ENCODE measurements at places on chromosomes 2 and 18.

DNA sequence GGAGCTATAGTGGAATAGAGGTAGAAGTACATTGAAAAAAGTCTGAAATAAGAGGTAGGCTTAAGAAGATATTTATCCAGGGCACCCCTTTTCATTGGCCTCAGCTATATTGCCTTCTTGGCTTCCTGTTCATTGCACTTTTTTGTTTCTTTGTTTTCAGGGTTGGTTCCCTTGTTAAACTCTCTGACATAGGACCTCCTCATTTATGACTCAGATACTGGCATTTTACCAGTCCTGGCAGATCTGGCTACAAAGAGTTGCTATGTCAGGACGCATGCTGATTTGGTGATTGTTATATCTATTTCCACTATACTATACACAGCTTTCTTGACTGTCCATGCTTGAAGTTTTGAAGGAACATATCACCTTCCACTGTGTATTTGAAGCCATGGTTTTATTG is 60.0 kb downstream of the GCA start:
- DNase-seq: no peak

DNA sequence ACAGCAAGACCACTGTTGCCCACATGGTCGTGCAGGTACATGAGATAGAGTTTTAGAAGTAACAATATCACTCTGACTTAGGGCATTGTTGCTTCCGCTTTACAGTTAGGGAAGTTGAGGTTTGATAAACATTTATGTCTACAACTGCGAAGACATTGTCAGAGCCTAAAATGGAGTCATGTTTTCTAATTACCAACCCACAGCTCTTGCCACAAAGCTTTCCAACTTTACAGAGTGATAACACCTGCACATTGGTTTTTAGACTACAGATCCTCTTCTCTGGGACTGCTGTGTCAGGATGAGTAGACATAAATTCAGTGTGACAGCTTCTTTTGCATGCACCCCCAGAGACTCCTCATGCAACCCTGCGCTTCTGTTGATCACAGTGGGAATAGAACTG is 119.0 kb downstream of the FEZ2 start:
- no peak for DNase-seq

- DNase-seq: no peak
Measured at GRCh38 chr18:73023975-73024374, 156.2 kb upstream of the NETO1 start.

GRCh38 chr2:51998890-51999289 is 967.0 kb upstream of the NRXN1 start:
- no peak for DNase-seq

- DNase-seq: no peak
Measured at GRCh38 chr2:241111440-241111805, 9.3 kb upstream of the MTERF4 start.

GRCh38 chr2:96423828-96424227 is 81.3 kb downstream of the NEURL3 start:
- no peak for DNase-seq

- DNase-seq: no peak
Measured at GRCh38 chr2:72961853-72962468, 44.6 kb downstream of the EMX1 start.

- DNase-seq: no peak
Measured at GRCh38 chr2:102789349-102790090, 27.7 kb downstream of the TMEM182 start.

DNA sequence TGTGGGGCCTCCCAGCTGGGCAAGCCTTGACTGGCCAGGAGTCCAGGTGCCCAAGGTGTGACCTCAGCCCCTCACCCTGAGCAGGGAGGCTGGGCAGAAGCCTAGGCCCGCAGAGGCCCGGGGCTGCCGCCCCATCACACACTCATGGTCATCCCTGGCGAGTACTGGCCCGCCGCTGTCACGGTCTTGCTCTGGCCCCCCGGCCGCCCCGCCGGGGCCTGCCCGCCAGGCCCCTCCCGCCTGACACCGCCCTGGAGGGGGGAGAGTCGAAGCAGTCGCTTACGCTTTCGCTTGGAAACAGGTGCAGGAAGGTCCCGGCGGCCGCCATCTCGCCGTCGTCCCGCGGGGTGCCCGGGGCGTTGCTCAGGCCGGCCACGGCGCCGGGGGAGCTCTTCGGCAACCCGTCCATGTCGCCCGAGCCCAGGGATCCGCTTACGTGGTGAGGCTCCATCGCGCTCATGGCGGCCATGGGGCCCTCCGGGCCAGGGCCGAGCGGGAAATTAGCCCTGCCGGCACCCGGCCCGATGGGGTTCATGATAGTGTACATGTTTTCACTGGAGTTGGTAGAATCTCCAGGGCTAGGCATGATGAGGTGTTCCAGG is 26.6 kb upstream of the ANKRD62 start:
- DNase-seq: no peak

DNA sequence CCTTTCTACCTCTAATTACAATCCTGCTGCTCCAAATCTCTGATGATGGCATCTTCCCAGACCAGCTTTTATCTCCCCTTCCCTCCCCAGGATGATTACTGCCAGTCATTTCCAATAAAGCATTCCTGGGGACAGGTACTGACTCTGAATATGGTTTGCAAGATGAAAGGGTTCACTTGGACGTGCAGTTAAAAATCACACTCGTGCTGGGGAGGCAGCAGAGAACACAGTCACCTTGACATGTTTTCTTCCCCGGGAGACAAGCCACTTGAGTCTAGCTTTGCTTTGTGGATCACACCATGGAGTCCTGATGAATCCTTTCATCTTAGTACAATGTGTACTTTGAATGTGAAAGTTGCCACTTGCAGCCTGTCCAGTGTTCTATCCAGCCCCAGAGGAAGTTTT is 175.0 kb downstream of the ALPK2 start:
- DNase-seq: no peak

GRCh38 chr2:214244847-214245246 is 166.0 kb upstream of the VWC2L start:
- no peak for DNase-seq

DNA sequence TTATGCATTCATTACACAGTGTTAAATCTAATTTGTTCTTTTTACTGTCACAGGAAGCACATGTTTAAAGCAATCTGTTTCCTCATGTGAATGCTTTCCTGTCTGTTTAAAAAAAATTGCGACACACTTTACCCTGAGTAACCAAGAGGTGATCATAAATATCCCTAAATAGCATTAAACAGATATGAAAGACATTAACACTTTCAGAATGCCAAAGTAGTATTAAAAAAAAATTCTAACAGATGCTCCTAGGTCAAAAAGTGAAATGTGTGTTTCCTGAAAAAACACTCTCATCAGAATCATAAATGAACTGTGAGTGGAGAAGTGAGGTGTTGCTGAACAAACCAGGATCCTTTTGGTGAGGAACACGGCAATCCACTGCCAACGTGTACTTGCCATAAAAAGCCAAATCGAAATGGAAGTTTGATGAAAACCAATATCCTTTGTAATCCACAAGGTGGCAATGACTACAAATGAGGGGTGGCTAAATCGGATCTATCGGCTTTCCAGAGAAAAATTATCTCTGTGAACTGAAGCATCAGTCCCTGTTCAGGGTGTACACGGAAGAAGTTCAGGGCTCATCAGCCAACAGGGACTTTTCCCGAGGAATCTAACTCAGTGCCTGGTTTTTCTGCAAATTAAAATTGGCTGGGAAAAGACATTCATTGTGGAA is 248.9 kb downstream of the TCF4 start:
- no peak for DNase-seq

- DNase-seq: no peak
Measured at GRCh38 chr2:19219060-19219459, 139.4 kb downstream of the OSR1 start.

GRCh38 chr2:43136876-43137275 is 89.5 kb downstream of the ZFP36L2 start:
- peak; percentile 43 for DNase-seq

DNA sequence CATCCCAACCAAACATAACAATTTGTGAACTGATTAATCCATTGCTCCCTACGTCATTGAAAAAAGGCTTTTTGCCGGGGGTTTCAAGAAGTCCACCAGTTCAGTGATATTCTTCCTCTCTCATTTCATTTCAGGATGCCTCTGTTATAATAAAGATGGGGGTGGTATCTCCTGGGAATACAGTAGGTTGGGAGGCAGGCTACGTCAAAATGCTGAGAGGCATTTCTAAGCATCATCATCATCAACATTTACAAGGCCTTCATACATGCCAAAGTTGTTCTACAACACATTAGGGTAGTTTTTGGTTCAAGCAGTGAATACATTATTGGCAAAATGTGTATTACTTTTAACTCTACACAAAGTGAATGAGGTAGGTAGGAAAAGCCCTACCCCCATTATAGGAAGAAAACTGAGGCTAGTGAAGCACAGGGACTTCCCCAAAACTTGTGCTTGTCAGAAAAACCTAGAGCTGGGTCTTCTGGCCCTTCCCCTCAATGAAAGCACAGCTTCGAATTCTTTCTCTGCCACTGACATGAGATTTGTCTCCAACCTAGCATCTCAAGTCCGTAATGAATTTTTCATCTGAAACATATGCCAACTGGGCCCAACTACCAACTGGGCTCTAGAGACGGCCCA is 11.3 kb downstream of the OSR1 start:
- no peak for DNase-seq

- no peak for DNase-seq
Measured at GRCh38 chr2:164706522-164706921, 85.2 kb upstream of the GRB14 start.

- DNase-seq: no peak
Measured at GRCh38 chr18:57480733-57481132, 45.6 kb downstream of the ONECUT2 start.

- no peak for DNase-seq
Measured at GRCh38 chr2:63878486-63878885, 36.8 kb downstream of the UGP2 start.

DNA sequence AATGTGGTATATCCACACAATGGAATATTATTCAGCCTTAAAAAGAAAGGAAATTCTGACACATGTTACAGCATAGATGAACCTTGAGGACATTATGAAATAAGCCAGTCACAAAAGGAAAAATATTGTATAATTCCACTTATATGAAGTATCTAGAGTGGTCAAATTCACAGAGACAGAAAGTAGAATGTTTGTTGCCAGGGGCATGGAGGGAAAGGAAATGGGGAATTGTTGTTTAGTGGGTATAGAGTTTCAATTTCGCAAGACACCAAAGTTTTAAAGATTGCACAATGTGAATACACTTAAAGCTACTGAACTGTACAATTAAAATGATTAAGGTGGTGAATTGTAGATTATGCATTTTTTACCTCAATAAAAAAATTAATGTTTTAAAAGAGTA is 92.9 kb downstream of the TXNL1 start:
- no peak for DNase-seq

DNA sequence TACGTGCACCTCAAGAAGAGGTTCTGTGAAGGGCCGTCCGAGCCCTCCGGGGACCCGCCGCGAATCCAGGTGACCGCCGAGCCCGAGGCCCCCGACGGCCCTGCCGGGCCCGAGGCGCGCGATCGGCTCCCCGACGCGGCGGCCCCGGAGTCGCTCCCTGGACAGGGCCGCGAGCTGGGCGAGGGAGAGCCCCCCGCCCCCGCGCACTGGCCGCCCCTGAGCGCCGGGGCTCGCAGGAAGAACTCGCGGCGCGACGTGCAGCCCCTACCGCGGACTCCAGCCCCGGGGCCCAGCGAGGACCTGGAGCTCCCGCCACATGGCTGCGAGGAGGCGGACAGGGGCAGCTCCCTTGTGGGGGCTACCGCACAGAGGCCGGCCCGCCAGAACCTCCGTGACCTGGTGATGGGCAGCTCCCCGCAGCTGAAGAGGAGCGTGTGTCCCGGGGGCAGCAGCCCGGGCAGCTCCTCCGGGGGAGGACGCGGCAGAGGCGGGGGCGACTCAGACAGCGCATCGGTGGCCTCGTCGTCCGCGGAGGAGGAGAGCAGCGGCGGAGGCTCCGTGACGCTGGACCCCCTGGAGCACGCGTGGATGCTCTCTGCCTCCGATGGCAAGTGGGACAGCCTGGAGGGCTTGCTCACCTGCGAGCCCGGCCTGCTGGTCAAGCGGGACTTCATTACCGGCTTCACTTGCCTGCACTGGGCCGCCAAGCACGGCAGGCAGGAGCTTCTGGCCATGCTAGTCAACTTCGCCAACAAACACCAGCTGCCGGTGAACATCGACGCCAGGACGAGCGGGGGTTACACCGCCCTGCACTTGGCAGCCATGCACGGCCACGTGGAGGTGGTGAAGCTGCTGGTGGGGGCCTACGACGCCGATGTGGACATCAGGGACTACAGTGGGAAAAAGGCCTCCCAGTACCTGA is 812 bp downstream of the SOWAHC start:
- peak; percentile 4 for DNase-seq

DNA sequence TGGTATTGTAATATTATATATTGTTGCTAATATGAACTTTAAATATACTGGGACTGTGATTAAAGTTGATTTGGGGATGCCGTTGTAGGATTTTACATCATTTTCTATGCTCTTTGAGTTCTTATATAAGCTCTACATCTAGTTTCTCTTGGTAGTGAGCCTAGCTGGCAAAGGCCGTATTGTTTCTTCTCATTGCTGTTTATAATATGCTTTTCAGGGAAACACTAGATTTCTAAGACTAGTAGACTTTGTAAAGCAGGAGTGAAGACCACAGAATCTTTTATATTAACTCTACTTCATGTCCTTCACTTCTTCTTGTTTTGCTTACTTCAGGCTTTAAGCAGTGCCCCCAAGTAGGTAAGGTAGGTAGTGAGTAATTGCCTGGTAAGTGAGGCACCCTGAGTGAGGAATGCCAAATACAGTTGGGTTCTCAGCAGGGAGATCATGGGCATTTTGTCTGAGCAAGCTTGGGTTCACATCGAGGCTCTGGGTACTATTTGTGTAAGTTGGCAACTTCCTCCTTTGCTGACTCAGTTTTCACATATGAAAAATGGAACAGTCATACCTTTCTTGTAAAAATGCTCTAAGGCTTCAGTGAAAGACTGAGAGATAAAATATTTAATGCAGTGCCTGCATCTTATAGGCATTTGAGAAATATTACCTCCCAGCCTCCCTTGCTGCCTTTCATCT is 96.4 kb downstream of the RNF144A start:
- DNase-seq: no peak

DNA sequence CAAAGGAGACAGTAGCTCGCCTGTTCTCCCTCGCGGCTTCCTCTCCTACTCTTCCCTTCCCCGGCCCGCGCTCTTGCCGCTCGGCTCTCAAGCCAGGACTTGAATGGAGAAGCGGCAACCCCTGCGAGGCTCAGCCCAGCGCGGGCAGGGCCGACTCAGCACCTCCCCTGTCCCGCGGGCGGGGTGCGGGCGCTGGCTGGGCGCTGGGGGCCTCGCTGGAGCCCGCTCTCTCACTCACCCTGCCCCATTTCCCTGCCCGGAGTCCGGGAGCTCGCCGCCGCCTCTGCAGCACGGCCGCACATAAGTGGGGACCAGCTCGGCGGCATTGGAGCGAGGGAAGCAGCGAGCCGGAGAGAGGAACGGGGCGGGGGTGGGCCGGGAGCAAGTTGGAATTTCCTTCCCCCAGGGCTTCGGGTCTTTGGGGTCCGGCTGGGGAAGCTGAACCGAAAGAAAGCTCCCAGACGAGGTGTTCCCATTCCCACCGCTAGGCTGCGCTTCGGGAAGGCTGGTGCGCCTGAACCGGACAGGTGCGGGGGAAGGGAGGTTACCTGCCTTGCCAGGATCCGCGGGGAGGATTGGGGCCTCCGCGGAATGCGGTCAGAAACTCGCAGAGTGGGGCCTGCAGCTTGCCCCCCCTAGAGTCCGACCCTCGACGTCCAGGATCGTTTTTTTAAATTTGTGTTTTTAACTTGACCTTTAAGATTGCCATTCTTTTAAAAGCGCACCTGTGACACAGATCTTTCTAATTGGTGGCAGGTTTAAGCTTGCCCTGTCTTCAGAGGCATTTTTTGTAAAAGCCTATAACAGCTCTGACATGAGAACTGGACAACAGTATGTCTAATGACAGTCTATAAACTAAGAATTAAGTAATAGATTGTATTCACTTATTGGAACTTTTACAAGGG is at the start of gene COBLL1:
Gene COBLL1, minus strand, starts transcription at position 105 of the 905 bp plus-strand sequence. CDS start 627 bp downstream, outside the sequence.
- DNase-seq: peak; percentile 16

Data from stimulated activated CD4-positive, alpha-beta T cell treated with anti-CD3 and anti-CD28 coated beads, Interleukin-12 subunit alpha, Interleukin-12 subunit beta, amount 100 ng/mL, for 4 hours (primary cell).